ENCODE measurements at places on chromosomes 13 and 19.

DNA sequence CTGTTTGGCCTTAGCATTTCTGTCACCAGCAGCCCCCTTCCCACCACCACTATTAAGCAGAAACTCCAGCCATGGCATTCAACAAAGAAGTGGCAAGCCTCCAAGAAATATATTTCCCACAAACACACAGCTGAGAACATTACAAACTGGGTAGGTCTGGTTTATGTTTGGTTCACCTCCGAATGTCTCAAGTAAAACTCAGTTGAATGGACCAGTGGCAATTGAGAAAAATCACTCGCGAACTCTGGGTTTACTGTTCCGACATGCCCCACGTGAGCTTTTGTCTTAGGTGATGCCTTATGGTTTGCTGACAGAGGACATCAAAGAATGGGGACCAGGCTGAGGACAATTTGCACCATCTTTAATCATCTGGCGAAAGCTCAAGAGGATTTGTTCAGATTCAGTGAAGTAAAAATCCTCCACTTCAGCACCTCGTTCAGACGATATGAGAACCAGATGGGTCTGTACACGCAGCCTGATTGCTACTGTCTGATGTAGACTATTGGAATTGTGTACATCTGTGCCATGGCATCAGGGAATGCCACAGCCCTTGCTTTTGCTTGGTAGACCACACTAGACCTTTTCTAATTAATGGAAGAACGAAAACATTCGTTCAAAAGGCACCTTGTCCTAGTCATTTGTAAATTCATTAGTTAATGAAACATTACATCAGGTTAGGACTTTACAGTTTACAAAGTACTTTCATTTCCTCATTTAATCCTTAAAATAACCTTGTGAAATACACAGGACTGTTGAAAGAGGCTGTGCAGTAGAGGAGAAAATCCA, 59.4 kb downstream of the SLC10A2 start:
- DNase-seq = no peak

DNA sequence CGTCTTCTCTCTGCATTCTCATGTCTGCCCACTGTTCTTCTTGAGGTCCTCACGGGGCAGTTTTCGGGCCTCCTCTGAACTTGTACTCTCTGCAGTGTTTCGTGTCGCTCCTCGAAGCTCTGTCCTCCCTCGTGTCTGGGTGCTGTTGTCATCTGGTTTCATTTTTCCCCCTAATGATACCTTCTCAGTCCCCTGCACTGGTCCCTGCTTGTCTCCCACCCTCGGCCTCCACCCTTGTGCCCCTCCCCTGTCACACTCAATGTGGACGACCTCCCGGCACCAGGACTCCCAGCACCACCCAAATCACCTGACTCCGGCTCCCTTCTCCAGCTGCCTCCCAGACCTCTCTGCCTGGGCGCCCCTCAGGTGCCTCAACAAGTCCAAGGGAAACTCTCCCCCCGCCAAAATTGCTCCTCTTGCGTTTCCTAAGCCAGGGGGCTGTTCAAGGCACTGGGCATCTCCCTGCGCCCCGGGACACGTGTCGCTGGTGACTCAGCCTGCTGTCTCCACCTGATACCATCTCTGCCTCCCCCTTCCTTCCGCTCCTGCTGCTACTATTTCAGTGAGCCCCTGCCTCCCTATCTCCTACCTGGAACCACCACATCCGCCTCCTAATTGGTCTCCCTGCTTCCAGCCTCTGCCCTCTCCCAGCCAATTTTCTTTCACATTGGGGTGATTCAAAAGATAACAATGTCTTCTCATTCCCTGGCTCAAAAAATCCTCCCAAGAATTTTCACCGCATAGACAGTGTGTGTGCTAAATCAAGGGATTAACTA, 49.5 kb downstream of the RFX2 start:
- DNase-seq = no peak

GRCh38 chr13:23778879-23779278, 110.3 kb downstream of the MIPEP start:
- no peak for DNase-seq

- DNase-seq = no peak
These were observed 30.8 kb upstream of the USE1 start for GRCh38 chr19:17184371-17184841.

DNA sequence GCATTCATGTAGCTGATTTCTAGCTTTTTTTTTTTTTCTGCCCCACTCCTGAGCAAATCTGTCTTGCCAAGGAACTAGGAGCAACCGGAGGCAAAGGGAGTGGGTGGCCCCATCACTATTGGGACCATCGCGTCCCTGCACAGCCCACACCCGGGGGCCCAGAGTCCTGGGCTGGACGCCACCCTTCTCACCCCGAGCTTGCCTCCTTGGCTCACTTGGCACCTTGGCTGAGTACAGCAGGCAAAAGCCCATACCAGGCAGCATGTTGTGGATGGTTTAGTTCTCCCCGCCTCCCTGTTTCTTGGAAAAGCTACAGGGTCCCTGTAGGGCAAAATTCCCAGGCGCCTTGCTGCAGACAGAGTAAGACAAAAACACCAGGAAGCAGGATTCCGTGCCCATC, 13.7 kb downstream of the SMIM24 start:
- no peak for DNase-seq

DNA sequence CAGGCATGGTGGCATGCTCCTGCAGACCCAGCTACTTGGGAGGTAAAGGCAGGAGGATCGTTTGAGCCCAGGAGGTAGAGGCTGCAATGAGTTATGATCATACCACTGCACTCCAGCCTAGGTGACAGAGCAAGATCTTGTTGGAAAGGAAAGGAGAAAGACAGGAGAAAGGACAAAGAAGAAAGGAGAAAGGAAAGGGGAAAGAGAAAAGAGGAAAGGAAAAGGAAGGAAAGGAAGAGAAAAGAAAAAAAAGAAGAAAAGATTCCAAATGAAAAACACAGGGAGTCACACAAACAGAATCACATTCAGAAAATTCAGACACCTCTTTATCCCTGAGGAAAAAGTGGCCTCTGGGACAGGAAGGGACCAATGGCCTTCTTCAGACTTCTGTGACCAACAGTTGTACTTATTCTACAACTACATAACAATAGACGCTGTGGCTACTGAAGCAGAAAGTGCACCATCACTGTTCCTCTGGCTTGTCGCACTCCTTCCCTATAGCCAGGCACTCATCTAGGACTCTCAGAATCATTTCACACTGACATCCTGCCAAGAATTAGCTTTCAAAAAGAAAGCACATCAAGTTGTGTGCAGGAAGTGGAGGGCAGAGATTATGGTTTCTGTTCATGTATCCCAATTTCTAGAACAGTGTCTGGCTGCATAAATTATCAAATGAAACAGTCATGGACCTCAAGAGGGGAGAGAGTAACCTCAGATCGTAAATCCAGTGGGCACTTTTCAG, 5.9 kb downstream of the MTMR6 start:
- no peak for DNase-seq

DNA sequence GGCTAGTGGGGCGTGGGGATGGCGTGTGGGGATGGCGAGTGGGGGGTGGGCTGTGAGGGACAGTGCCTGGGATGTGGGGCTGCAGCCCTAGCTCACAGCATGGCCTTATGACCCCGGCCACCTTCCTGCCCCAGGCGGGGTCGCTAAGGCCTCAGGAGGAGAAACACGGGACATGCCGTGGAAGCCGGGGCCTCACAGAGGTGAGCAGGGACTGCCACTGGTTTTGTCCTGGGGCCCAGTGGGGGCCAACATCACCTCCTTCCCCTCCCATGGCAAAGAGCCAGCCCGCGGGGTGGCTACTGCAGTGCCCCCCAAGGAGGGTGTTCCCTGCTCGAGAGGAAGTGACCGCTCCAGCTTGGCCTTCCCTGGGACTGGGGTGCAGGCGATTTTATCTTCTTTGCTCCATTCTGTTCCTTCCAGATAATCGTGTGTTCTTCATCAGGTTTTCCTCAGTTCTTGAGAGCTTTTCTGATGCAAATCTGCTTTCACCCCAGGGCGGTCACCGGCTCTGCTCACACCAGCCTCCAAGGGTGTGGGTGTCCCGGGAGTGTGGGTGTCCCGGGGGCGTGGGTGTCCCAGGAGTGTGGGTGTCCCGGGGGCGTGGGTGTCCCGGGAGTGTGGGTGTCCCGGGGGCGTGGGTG, 1.2 kb downstream of the F7 start:
- no peak for DNase-seq

DNA sequence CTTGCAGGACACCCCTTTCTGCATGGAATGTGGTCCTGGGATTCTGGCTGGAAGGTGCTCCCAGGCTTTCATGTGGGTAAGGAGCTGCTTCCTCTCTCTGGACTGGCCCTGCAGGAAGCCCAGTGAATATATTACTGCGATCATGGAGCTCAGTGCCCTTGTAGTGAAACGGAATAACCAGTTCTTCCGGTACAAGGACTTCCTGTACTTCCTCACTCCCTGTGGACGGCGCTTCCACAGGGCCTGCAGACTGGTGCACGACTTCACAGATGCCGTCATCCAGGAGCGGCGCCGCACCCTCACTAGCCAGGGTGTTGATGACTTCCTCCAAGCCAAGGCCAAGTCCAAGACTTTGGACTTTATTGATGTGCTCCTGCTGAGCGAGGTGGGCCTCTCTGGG, 8.0 kb downstream of the CYP4F8 start:
- DNase-seq = no peak

All from NCI-H1436 (cell line).